ENCODE measurements at places on chromosomes 2 and 18.

DNA sequence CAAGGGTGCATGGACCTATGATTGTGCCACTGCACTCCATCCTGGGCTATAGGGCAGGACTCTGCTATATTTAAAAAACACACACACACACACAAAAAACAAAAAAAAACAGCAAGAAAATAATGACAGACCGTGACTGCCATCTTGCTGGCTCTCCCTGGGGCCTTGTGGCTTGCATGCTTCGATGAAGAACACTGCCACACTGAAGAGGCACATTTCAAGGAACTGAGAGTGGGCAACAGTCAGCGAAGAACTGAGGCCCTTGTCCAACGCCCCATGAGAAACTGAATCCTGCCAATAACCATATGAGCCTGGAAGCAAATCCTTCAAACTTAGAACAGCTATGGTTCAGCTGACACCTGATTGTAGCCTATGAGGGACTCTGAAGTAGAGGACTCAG, 158.1 kb downstream of the CCBE1 start:
- DNase-seq: no peak

DNA sequence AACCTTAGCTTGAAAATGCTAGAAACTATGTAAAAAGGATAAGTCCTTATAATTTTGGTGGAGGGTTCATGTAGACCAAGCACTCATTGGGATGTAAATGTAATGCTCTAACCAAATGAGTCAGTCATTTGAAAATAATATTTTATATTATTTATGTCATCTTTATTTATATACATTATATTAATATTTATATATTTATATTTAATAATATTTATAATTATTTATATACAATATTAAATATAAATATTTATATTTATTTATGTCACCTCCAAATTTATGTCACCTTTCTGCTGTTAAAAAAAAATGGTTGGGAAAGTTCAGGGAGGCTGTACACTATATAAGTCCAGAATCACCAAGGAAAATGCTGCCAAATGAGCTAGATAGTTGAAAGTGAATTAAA, 254.3 kb downstream of the FIGN start:
- DNase-seq: no peak

- no peak for DNase-seq
Measured at GRCh38 chr2:96538487-96539214, 2.1 kb downstream of the ARID5A start.

GRCh38 chr2:38907743-38908562, 18.3 kb downstream of the ARHGEF33 start:
- no peak for DNase-seq

DNA sequence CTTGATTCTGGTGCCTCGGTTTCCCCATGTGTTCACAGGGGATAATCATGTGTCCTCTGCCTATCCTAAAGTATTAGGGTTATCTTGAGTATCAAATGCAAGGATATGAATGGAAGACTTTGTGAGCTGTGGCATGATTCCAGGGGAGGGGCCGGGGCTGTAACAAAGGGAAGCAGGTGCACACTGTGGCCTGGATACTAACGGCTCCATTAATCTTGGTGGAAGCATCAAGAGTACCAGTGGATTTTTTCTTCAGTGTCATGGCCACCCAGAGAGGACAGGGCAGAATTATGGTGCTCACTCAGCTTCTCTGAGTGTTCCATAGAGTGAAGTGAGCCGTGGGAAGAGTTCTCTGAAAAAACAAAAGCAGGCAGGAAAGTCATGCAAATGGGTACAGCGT, 320.1 kb downstream of the ALK start:
- no peak for DNase-seq

DNA sequence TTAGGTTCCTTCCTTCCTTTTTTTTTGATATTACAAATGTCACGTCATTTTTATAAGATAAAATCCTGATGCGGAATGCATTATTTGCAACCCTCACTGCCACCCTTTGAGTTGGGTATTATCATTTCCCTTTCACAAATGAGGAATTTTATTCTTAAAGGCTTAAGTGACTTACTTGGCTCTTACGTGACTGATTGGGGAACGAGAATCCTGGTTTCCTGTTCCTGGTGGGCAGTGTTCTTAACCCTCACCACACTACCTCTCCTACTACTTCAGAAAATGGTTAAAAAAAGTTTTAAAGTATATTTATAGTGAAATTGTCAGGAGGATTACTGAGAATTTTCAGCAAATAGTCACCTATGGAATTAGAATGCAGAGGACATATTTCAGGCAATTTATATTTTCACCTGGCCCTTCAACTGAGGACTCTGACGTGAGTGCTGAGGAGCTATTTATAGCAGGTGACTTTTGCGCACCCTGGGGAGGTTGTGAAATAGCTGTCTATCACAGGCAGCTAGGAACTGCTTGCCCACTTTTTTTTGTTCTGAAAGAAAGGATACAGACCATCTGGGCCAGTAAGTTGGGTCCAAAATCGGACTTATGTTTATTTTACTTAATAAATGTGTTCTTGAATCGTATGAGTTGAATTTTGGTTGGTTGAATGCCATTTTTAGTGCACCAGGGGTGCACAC, 18.7 kb upstream of the RASGRP3 start:
- no peak for DNase-seq

GRCh38 chr2:42286268-42286946, 74.6 kb downstream of the COX7A2L start:
- DNase-seq: no peak

- no peak for DNase-seq
Measured at GRCh38 chr18:24274837-24275236, 122.8 kb downstream of the OSBPL1A start.

DNA sequence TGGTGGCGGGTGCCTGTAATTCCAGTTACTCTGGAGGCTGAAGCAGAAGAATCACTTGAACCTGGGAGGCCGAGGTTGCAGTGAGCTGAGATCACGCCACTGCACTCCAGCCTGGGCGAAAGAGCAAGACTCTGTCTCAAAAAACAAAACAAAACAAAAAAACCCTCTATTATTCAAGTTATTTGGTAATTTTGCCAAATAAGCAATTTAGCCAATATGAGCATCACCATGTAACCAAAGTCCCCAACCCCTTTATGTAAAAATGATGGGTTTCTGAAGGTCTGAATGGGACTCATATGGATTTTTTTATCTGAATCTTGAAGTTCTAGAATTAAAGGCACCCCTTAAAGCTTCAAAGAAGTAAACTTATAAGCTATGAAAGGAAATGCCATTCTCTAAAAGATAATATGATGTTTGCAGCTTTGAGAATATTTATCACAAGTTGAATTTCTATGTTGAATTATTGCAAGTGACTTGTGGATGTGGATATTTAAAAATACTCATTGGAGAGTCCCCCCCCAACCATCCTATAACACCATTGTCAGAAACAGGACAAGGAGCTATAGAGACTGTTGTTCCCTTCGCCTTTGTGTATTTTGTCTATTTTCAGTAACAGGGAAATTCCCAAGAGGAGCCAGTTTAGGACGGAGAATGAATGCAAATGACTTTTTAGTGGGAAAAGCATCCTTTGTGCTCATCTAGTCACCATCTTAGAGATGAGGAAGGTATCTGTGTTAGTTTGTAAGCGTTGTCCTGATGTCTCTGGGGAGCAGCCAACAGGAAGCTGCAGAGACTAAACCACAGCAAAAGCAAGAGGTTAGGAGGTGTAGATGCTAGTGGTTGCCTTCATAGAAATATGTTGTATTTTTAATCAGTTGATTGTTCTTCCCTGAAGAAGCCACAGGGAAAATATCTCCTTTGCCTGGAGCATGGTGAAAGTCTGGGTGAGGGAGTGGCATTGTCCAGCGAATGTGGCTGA, 68.3 kb downstream of the TET3 start:
- no peak for DNase-seq

DNA sequence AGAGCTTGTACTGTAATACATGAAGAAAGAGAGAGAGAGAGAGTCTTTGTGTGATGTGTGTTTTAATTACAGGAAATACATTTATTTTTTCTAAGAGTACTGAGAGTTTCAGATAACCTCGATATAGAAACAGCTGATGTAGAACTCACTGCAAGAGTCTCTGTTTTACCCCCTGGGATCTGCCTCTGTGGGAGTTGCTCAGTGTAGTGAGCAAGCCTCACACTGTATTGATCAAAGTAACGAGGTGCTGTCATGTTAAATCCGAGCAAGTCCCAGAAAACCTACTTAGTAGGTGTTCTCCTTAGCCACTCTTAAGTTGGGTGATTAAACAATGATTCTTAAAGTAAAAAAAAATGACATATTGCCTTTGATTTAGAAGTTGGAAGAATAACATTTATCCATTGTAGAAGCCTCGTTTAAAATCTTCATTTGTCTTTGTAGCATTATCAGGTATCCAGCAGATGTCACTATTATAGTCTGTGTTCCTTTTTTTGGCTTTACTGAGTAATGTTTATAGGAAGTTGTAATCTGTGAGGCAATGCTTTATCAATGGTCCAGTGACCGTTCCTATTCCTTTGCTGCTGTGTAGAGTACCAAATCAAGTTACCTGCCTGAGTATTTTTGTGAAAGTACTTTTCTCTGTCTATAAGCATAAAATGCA, 219.0 kb downstream of the MYO3B start:
- peak; percentile 10 for DNase-seq

DNA sequence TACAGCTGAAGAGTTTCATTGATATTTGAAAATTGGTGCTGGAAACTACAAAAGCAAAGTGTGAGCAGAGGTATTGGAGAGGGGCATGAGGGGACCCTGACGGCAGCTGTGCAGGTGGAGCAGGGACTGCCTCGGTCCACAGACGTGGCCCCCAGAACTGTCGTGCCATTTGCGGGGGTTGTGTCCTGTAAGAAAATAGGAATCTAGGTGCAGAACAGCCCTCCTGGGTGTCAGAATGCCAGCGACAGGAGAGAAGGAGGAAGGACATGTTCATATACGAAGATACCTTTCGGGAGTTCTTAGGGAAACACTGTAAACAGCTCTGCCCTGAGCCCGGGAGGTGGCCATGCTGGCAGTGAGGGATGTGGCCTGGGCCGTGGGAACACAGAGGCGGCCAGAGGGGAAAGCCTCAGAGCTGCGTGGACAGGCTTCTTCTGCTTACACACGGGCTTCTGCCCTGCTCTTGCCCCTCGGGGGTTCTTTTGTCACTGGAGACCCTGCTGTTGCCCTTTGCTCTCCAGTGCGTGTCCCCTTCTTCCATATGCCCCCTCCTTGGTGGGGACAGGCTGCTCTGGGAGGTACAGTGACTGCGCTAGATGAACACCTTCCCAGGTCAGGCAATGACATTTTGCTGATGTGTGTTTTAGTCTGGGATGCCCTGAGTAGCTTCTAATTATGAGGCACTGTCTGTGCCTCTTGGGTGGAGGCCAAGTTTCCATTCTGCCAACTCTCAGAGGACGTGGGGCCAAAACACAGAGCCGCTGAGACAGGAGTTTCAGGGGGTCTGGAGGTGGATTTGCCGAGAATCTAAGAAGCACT, 81.9 kb upstream of the TXNDC2 start:
- DNase-seq: no peak

DNA sequence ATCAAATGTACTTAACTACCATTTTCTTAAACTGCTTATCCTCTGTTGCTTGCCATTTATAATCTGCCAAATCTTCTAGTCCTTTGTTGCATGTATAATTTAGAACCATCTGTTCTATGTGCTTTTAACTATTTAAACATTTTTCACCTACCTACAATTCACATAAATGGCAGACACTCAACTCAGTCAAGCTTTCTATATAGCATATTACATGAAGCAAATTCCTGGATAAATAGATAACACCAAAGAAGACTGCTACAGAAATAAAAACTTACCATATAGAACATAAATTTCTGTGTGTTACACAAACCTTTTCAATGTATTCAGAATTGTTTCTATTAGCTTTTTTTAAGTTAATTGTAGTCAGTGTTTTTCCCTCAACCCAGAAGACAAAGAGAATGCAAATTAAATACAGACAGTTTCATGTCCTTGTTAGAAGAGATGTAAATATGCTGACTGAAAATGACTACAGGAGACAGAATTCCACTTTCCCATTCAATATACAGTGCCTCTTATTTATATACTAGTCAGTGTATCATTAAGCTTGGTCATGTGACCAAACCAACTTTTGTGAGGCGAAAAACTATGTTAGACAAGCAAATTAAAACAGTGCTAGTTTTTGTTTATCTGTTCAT, 2.6 kb downstream of the BAZ2B start:
- no peak for DNase-seq

- no peak for DNase-seq
Measured at GRCh38 chr2:200471928-200472645, 37.8 kb downstream of the KCTD18 start.

DNA sequence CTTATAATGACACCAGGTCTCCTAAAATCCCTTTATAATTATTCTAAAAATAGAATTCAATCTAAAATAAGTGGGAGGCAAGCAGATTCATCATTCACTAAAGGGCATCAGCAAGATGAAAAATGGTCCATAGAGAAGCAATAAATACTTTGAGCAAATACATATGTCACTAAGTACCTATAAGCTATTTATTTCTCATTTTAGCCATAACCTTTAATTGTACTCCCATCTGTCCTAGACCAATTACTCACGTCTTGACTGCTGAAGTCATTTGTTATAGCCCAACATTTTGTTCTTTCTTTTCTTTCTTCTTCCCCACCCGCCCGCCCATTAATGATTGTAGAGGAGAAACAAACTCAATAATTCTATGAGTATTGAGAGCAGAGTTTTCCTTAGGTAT, 105.7 kb downstream of the MAP2 start:
- no peak for DNase-seq

- no peak for DNase-seq
Measured at GRCh38 chr2:239806758-239807434, 218.2 kb downstream of the NDUFA10 start.

DNA sequence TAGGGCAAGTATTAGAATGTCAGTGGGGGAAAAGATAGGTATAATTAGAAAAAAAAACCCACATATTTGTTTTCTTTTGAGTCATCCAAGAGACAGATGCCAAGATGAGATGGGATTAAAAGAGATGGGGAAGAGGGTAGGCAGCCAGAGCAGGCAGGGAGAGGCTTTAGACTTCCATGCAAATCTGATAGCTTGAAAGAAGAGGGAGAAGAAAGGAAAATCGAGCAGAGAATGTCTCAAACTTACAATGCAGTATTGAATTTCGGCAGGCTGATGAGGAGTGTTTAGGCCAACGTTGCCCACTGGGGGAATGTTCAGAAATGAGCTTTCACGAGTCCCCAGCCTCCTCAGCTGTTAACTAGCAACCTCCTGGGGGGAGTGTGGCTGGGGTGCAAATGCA, 91.3 kb downstream of the SPATS2L start:
- DNase-seq: no peak

- no peak for DNase-seq
Measured at GRCh38 chr18:31884020-31884419, 58.9 kb downstream of the TRAPPC8 start.

DNA sequence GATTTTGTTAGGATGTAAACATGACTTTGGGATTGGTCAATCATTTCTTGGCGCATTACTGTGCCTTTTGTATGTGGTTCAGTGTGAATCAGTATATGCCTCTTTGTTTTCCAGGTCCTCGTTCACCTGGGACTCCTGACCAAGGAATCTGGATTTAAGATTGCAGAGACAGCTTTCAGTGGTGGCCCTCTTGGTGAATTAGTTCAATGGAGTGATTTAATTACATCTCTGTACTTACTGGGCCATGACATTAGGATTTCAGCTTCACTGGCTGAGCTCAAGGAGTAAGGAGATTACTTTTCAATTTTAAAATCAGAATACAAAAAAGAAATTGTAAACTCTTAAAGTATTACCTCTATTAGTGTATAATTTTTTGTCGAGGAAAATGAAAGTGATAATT, 87.6 kb downstream of the MGAT5 start:
- DNase-seq: no peak

GRCh38 chr2:172404824-172405223, 22.6 kb upstream of the ITGA6 start:
- peak; percentile 83 for DNase-seq

GRCh38 chr2:107078584-107078983, 192.6 kb upstream of the ST6GAL2 start:
- no peak for DNase-seq
